ENCODE measurements at places on chromosomes 16 and 17.
A peak's percentile ranks its signal among the peaks of the same experiment; 100 is the strongest.

DNA sequence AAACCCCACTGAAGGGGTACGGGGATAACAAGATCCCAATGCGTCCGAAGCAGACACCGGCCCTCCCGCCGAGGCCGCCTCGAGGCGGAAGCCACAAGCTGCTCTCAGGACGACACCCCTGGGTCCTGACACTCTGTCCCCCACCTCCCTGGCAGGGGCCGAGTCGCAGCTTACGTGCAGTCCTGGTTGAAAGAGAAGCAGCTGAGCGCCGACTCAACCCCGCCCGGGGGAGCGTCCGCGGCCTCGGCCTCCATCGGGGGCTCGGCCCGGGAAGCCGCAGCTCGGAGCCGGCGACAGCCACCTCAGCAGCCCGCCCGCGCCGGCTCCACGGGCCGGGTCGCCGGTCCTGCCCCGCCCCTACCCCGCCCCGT lies at the start of gene WIPI1:
TSS of gene WIPI1 (minus strand) at position 329 of the 371 bp plus-strand sequence. CDS start at position 254, 75 bp downstream.
- DNase-seq: no peak

DNA sequence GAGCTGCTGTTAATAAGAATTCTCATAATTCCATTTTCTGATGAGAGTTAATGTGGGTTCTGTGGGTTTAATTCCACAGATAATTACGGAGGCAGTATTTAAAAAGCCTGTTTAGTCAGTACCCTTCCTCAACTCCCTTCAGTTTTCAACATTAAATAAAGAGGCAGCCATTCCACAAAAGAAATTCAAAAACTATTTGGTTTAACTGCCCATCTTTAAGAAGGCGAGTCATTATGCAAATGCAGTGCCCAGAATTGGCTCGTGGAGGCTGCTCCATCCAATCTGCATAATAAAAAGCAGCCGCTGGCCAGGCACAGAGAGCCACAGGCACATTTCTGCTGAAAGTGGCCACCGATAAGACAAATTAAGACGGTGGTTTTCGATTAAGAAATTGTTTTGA lies 194.4 kb upstream of the TOX3 start:
- no peak for DNase-seq

- DNase-seq: no peak
Measured at GRCh38 chr17:15281909-15282308, 16.8 kb upstream of the PMP22 start.

GRCh38 chr16:50007744-50008143 lies 17.3 kb upstream of the CNEP1R1 start:
- no peak for DNase-seq

GRCh38 chr16:63461248-63461841 lies 1425.1 kb upstream of the CDH8 start:
- no peak for DNase-seq

- no peak for DNase-seq
Measured at GRCh38 chr17:32117399-32117798, 24.9 kb upstream of the RHOT1 start.

DNA sequence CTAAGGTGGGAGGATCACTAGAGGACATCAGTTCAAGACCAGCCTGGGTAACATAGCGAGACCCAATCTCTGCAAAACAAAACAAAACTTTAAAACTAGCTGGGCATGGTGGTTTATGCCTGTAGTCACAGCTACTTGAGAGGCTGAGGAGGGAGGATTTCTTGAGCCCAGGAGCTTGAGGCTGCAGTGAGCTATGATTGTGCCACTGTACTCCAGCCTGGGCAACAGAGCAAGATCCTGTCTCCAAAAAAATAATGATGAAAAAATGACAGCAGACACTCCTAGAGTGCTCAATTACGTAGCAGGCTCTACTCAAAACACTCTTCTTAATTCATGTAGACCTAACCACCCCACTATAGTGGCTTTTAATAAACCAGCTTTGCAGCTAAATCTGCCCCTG lies 12.9 kb downstream of the ERN2 start:
- DNase-seq: no peak

DNA sequence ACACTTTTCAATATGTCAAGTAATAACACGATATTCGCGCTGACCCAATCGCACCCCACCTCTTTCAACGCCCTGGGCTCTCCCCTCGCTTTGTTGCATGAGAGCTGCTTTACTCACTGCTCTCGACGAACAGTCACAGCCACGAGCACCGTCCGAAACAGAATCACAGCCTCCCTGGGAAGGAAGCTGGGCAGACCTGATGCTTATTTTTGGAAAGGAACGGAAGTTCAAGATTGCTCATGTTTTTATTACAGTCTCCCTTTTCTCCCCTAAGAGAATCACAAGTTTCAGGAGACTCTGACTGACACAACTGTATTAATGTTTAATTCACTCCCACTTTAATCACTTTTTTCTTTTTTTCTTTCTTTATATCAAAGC lies 67.8 kb downstream of the ANKRD11 start:
- peak; percentile 46 for DNase-seq

DNA sequence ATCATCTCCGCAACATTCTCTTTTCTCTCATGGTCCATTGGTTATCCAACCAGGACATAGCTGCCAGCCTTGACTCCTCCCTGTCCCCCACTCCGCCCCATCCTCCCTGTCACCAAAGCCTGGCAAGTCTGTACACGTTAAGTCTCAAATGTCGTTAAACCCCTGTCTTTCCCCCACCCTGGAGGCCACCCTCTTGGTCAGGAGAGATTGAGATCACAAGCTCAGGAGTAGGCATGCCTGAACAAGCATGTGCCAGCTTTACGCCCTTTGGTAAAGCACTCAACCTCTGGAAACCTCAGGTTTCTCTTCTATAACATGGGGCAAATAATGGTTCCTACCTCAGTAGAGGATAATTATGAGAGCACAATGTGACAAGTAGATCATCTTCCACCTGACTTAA lies 38.1 kb upstream of the CCL1 start:
- DNase-seq: no peak

DNA sequence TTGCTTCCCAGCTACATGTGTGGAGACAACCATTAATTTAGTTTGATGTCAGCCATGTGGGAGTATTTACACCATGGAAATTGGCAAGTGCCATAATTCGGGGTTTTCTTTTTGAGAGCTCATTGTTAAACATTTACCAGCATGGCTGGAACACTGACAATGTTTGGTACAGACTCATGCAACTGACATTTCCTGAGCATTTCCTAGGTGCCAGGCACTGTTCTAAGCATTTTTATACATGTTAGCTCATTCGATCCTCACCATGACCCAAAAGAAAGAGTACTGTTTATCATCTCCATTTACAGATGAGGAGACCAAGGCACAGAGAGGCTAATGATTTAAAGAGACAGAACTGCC lies 86.9 kb downstream of the FOXL1 start:
- DNase-seq: no peak

- no peak for DNase-seq
Measured at GRCh38 chr16:71626018-71626857, at the start of gene MARVELD3. MARVELD3 (plus strand) TSS chr16:71626184; CDS start chr16:71626230, 46 bp downstream.

- peak; percentile 43 for DNase-seq
Measured at GRCh38 chr17:10149573-10150399, 48.6 kb downstream of the GAS7 start.

DNA sequence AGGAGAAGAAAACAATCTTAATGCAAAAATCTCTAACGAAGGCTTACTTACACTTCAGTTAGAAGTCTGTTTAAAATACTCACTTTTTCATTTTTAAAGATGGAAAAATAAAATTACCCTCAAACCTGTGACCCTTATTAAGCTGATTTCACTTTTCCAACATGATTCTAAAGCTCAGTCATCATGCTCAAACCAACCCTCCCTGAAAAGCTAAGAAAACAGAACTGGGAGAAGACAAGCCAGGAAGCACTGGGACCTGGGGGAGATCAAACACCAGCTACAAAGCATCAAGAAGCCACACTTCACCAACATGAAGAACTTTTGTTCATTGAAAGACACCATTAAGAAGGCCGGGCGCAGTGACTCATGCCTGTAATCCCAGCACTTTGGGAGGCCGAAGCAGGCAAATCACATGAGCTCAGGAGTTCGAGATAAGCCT lies 88.8 kb downstream of the LITAF start:
- no peak for DNase-seq

DNA sequence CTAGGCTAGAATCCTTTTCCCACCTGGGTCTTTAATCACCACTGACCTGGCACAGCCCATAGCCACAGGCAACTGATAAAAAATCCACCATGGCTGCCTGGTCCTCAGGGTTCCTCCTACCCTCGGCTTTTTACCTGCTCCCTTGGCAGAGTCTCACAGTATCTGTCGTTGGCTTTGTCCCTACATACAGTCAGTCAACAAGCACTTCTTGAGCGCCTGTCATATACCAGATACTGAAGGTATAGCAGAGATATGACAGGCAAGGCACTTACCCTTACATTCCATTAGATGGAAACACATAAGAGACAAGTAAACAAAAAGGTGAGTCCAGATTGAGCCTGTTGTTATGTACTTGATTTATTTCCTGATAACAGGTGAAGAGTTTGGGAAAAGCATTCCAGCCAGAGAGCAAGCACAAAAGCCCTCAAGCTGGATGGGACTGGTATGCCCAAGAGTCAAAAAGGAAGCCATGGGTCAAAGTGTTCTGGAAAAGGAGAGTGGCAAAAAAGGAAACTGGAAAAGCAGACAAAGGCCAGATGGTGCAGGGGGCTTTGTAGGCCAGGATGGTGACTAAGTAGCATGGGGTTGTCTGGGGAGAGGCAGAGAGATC lies 247.0 kb downstream of the CHD9NB start:
- DNase-seq: no peak

- DNase-seq: no peak
Measured at GRCh38 chr17:4535667-4536258, 19.4 kb downstream of the MYBBP1A start.

GRCh38 chr16:13996778-13997288 lies 74.3 kb upstream of the MRTFB start:
- no peak for DNase-seq

GRCh38 chr17:33396818-33397217 lies 103.7 kb upstream of the ASIC2 start:
- no peak for DNase-seq

GRCh38 chr16:64250866-64251265 lies 871.0 kb downstream of the CDH11 start:
- no peak for DNase-seq

- no peak for DNase-seq
Measured at GRCh38 chr17:2777242-2777867, 18.9 kb upstream of the RAP1GAP2 start.

- DNase-seq: peak; percentile 77
Measured at GRCh38 chr16:66608241-66609138, 4.0 kb downstream of the CMTM3 start.

GRCh38 chr16:16006650-16007049 lies 57.2 kb downstream of the ABCC1 start:
- DNase-seq: no peak

- no peak for DNase-seq
Measured at GRCh38 chr17:40110026-40110845, 9.8 kb upstream of the NR1D1 start.

- DNase-seq: no peak
Measured at GRCh38 chr17:41544491-41544892, 16.4 kb upstream of the KRT19 start.

GRCh38 chr16:77376358-77376757 lies 58.5 kb downstream of the ADAMTS18 start:
- no peak for DNase-seq

Data from CD4-positive, alpha-beta T cell treated with Interleukin-15 for 1 hour (primary cell).